Colonic mucosa (tissue), 4 donors: ENCODE measurements at places on chromosomes 1 and 21.

DNA sequence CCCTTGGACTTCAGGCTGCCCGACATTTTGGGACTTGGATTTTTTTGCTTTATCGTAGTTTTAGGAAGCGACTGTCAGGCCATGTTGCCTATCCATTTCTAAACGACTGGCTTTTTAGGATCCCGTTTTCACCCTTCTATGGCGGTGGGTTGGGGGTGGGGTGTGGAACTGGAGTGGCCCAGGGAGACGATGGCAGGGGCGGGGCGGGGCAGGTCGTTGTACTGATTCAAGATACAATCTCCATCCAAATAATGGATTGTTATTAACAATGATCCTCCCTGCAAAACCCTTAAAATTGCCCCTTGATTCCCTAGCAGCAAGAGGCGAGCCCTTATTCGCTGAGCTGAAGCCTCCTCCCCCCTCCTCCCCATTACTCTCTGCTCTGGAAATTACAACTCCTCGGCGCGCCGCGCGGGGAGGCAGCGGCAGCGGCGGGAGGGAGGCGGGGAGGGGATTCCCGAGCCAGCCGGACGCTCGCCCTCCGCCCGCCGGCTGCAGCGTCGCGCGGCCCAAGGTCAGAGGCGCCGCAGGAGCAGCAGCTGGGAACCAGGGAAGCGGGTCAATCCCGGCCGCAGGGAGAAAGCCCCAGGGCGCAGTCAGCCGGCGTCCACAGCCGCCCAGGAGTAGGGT lies at the start of gene TRIM67:
TSS of gene TRIM67 (plus strand) at position 392 of the 630 bp plus-strand sequence. CDS start 912 bp downstream, outside the sequence.
- H3K27ac ChIP-seq: no peak within 1 kb of the TSS
- H3K4me3 ChIP-seq: peak within 1 kb of the TSS; percentile 30
- no peak for DNase-seq
- no peaks in the 10 kb centered on the region for H3K36me3 ChIP-seq

GRCh38 chr1:7458946-7459345 lies 312.1 kb upstream of the VAMP3 start:
- no peaks in the 10 kb centered on the region for H3K27me3 ChIP-seq
- no peaks in the 10 kb centered on the region for H3K36me3 ChIP-seq
- H3K4me1 ChIP-seq: no peaks in the 10 kb centered on the region
- no peak overlapping the region for H3K4me3 ChIP-seq
- H3K27ac ChIP-seq: no peak overlapping the region

DNA sequence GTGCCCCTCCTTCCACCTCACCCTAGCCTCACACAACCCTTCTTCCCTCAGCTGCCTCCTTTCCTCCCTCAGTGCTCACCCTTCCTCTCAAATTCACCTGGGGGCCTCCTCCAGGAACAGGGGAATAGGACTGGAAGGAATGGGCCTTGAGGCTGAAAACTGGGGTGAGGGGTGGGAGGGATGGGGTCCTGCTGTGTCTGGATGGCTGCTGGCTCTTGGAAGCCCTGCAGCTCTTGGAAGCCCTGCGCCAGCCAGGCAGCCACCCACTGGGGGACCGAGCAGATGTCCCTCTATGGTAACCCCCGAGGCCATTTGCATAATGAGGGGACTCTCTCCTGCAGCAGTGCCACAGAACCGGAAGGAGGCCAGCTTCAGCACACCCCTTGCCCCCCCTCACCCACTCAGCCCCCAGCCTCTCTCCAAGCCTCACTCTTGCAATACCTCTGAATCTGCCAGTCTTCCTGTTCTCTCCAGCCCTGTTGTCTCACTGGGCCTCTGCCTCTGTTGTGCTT lies 85.2 kb downstream of the KIRREL1 start:
- H3K36me3 ChIP-seq: no peaks in the 10 kb centered on the region
- DNase-seq: no peak
- H3K27ac ChIP-seq: no peak overlapping the region
- no peaks in the 10 kb centered on the region for H3K4me1 ChIP-seq

- peak overlapping the region; percentile 67 for H3K4me3 ChIP-seq
- DNase-seq: peak; percentile 53
- peak overlapping the region; percentile 23 for H3K27ac ChIP-seq
- H3K4me1 ChIP-seq: no peaks in the 10 kb centered on the region
- no peaks in the 10 kb centered on the region for H3K36me3 ChIP-seq
Observed at GRCh38 chr1:180953291-180954004, 40.8 kb downstream of the KIAA1614 start.

GRCh38 chr1:109396871-109397580 lies 692 bp downstream of the SORT1 start:
- no peaks in the 10 kb centered on the region for H3K27me3 ChIP-seq
- no peaks in the 10 kb centered on the region for H3K36me3 ChIP-seq
- peak; percentile 60 for DNase-seq

- H3K27ac ChIP-seq: no peak overlapping the region
- no peak overlapping the region for H3K4me3 ChIP-seq
- no peaks in the 10 kb centered on the region for H3K27me3 ChIP-seq
- no peak for DNase-seq
Observed at GRCh38 chr1:29410476-29410875, 174.2 kb downstream of the PTPRU start.

DNA sequence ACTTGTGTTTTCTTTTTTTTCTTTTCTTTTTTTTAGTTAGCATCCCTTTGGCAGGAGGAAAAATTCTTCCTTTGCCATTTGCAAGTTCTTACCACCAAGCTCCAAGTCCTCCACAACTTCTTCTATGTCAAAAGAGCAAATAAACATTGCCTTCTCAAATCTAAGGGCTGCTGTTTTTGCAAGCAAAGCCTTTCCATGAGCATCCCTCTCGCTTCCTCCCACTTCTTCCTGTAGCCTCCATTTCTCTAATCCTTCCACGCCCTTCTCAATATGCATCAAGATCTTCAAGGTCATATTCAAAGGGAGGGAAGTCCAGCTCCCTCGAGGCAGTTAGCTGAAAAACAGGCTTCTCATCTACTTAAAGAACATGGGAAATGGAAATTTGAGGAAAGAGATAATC lies 147.1 kb downstream of the ADSS2 start:
- H3K27me3 ChIP-seq: no peaks in the 10 kb centered on the region
- no peaks in the 10 kb centered on the region for H3K36me3 ChIP-seq
- H3K4me3 ChIP-seq: no peak overlapping the region
- no peak overlapping the region for H3K27ac ChIP-seq

GRCh38 chr1:91754348-91754747 lies 131.6 kb downstream of the TGFBR3 start:
- H3K4me1 ChIP-seq: no peaks in the 10 kb centered on the region
- no peaks in the 10 kb centered on the region for H3K27me3 ChIP-seq

DNA sequence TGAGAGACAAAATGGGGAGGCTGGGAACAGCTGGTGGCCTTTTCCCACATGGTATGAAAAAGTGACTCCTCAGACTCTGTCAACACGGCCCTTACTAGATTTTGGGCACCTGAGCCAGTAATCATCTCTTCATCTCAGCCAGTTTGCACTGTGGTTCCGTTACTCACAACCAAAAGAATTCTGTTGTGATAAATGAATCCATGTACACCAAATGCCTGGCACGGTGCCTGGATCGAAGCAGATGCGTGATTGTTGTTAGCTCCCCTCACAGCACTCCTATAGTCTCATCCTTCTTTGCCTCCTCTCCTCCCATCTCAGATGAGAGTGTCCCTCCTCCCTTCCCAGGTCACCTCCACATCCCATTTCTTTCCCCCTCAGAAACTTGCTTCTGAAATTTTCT lies 57.9 kb upstream of the GJB5 start:
- H3K27ac ChIP-seq: no peak overlapping the region
- H3K4me1 ChIP-seq: no peaks in the 10 kb centered on the region
- H3K36me3 ChIP-seq: no peaks in the 10 kb centered on the region
- no peak for DNase-seq
- no peak overlapping the region for H3K4me3 ChIP-seq

GRCh38 chr21:33402001-33402979 lies 923 bp upstream of the IFNGR2 start:
- DNase-seq: peak; percentile 53
- H3K4me3 ChIP-seq: peak overlapping the region; percentile 82
- H3K27me3 ChIP-seq: no peaks in the 10 kb centered on the region
- H3K27ac ChIP-seq: peak overlapping the region; percentile 85

GRCh38 chr21:39184050-39184980 lies 1.1 kb upstream of the PSMG1 start:
- no peaks in the 10 kb centered on the region for H3K27me3 ChIP-seq
- H3K36me3 ChIP-seq: no peaks in the 10 kb centered on the region
- peak overlapping the region; percentile 83 for H3K4me3 ChIP-seq

- H3K27ac ChIP-seq: no peak overlapping the region
- DNase-seq: no peak
- no peaks in the 10 kb centered on the region for H3K4me1 ChIP-seq
- no peak overlapping the region for H3K4me3 ChIP-seq
- H3K36me3 ChIP-seq: no peaks in the 10 kb centered on the region
Observed at GRCh38 chr1:58978096-58978495, 194.2 kb upstream of the JUN start.

GRCh38 chr1:241482761-241483250 lies 36.7 kb downstream of the FH start:
- H3K4me3 ChIP-seq: no peak overlapping the region
- H3K4me1 ChIP-seq: no peaks in the 10 kb centered on the region
- no peak overlapping the region for H3K27ac ChIP-seq
- H3K27me3 ChIP-seq: no peaks in the 10 kb centered on the region
- H3K36me3 ChIP-seq: no peaks in the 10 kb centered on the region

- H3K4me3 ChIP-seq: peak overlapping the region; percentile 80
- H3K36me3 ChIP-seq: no peaks in the 10 kb centered on the region
- H3K27ac ChIP-seq: peak overlapping the region; percentile 83
- no peaks in the 10 kb centered on the region for H3K4me1 ChIP-seq
Observed at GRCh38 chr1:228735871-228736586, 750 bp downstream of the RHOU start.

GRCh38 chr1:52590266-52590665 lies 11.9 kb upstream of the GPX7 start:
- no peak overlapping the region for H3K4me3 ChIP-seq
- H3K4me1 ChIP-seq: no peaks in the 10 kb centered on the region
- DNase-seq: no peak
- H3K36me3 ChIP-seq: no peaks in the 10 kb centered on the region
- no peaks in the 10 kb centered on the region for H3K27me3 ChIP-seq

DNA sequence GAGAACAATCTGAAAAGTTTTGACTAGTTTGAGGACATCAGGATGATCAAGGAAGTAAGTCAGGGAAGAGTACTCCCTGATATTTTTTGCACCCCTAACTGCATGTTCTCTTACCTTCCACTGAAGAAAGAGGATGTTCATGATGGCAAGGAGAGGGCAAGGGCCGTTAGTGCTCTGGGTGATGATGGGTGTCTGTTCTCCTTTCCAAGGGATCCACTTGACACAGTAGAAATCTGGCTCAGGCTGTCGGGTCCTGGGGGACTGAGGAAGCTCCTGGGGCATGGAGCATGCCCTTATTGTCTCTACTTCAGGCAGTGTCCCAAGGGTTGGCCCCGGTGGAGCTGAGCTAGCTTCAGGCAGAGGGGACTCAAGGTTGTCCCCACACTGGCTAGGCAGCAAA lies 4.7 kb downstream of the MINDY1 start:
- H3K27ac ChIP-seq: no peak overlapping the region
- DNase-seq: no peak
- H3K36me3 ChIP-seq: no peaks in the 10 kb centered on the region
- H3K4me3 ChIP-seq: no peak overlapping the region
- peaks cover 3% of the 10 kb centered on the region for H3K4me1 ChIP-seq
- H3K27me3 ChIP-seq: no peaks in the 10 kb centered on the region

- no peak overlapping the region for H3K4me3 ChIP-seq
- peak; percentile 30 for DNase-seq
- no peaks in the 10 kb centered on the region for H3K4me1 ChIP-seq
- H3K27me3 ChIP-seq: peaks cover 4% of the 10 kb centered on the region
Observed at GRCh38 chr1:224623743-224624333, 7.7 kb downstream of the CNIH3 start.

- no peaks in the 10 kb centered on the region for H3K4me1 ChIP-seq
- H3K27me3 ChIP-seq: no peaks in the 10 kb centered on the region
- H3K36me3 ChIP-seq: no peaks in the 10 kb centered on the region
- H3K4me3 ChIP-seq: peak within 1 kb of the TSS; percentile 6
- peak within 1 kb of the TSS; percentile 24 for H3K27ac ChIP-seq
Observed at GRCh38 chr1:78490861-78491450, at the start of gene PTGFR. PTGFR (plus strand) TSS chr1:78490974; CDS start chr1:78492744, 1,770 bp downstream.

DNA sequence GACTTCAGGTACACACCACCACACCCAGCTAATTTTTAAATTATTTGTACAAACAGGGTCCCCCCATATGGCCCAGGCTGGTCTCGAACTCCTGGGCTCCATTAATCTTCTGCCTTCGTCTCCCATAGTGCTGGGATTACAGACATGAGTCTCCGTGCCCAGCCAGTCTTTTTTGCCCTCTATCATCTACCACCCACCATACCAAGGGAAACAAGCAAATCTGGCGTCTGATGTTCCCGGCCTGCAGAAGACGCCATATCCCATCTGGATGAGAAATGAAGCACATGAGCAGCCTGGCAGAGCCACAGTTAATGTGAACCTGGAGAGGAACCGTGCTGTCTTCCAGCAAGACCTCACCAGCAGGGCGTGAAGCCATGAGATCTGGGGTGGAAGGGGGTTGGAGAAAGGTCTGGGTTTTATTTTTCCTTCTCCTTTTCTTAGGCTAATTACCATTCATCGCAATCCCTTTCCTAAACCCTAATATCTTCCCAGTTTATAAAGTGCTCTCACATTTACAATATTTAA lies 1.8 kb upstream of the PRELP start:
- DNase-seq: no peak
- H3K27ac ChIP-seq: no peak overlapping the region
- H3K4me3 ChIP-seq: no peak overlapping the region
- H3K4me1 ChIP-seq: no peaks in the 10 kb centered on the region
- no peaks in the 10 kb centered on the region for H3K27me3 ChIP-seq

- DNase-seq: peak; percentile 97
- peak overlapping the region; percentile 33 for H3K4me3 ChIP-seq
- peak overlapping the region; percentile 69 for H3K27ac ChIP-seq
- H3K36me3 ChIP-seq: no peaks in the 10 kb centered on the region
Observed at GRCh38 chr1:31669786-31670592, 25.3 kb upstream of the PEF1 start.

GRCh38 chr1:24551960-24552571 lies 3.8 kb upstream of the NCMAP start:
- H3K4me3 ChIP-seq: no peak overlapping the region
- DNase-seq: no peak
- H3K27ac ChIP-seq: no peak overlapping the region
- no peaks in the 10 kb centered on the region for H3K36me3 ChIP-seq
- no peaks in the 10 kb centered on the region for H3K27me3 ChIP-seq

- H3K27ac ChIP-seq: no peak overlapping the region
- no peak for DNase-seq
- H3K27me3 ChIP-seq: no peaks in the 10 kb centered on the region
- H3K36me3 ChIP-seq: no peaks in the 10 kb centered on the region
Observed at GRCh38 chr1:97599447-97599846, 321.4 kb downstream of the DPYD start.

- peak; percentile 90 for DNase-seq
- H3K36me3 ChIP-seq: no peaks in the 10 kb centered on the region
- no peak overlapping the region for H3K4me3 ChIP-seq
- no peaks in the 10 kb centered on the region for H3K4me1 ChIP-seq
- H3K27ac ChIP-seq: no peak overlapping the region
Observed at GRCh38 chr1:33633019-33633801, 160.8 kb downstream of the ZSCAN20 start.

DNA sequence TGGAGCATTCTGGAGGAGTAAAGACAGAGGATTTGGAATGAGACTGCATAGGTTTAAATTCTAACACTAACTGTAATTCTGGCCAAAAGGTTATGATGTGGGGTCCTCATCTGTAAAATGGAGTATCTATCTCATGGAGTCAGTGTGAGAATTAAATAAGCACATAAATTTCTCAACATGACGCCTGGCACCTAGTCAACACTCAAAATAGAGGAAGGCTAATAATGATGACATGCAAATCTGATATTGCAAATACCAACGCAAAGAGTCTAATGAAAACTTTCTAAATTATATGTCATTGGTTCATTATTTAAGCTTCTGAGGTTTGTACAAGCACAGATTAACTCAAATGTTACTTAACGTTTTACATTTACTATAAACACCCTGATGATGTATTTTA lies 29.6 kb downstream of the APP start:
- H3K36me3 ChIP-seq: no peaks in the 10 kb centered on the region
- H3K4me3 ChIP-seq: no peak overlapping the region
- H3K27ac ChIP-seq: no peak overlapping the region
- no peak for DNase-seq
- H3K27me3 ChIP-seq: no peaks in the 10 kb centered on the region
